Stimulated activated CD4-positive, alpha-beta T cell treated with anti-CD3 and anti-CD28 coated beads, TNF-alpha, amount 100 ng/mL, for 24 hours (primary cell): ENCODE measurements at places on chromosomes 11 and 22.
A peak's percentile ranks its signal among the peaks of the same experiment; 100 is the strongest.

DNA sequence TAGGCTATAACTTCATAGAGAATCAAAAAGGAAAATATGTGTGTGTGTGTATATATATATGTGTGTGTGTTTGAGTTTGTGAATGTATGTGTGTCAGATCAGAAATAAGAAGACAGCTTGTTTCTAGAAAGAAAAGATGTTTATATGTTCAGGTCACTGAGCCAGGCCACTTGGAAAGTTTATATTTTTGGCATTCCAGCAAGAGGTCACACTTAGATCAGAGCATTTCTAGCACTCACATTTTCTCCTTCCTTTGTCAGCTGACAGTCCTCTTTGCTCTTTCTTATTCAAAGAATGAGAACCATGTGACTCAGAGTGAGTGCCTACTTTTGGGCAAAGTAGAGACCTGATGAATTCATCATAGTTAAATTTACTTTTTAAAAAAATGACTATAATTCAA, 22.9 kb downstream of the RAB38 start:
- DNase-seq, result no peak

DNA sequence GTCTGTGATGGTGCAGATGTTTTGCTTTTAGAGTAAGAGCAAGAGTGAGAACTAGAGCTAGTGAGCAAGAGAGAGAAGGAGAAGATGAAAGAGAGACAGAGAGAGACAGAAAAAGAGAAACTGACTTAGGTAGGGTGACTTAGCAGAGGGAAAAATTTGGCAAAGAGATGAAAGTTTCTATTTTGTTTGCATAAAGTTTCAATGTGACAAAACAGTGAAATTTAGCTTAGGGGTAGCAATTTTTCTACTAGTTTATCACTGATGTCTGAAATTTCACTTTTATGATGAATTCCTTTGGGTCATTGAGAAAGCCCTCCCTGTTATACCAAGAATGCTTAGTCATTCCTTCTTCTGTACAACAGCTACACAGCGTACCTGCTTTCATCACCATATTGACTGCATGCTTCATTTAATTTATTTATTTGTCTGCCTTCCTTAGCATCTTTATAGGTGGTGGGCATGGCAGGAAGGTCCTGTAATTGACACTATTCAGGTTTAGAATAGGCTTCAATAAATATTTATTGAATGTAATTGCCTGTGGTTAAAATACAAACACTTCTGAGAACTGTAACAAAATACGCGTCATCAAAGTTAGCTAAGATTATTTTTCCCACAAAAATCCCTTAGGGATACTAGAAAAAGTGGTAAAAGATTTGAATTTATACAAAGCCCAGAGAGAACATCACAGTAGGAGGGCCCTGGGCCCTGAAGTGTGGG, 19.9 kb upstream of the CTSC start:
- no peak for DNase-seq

DNA sequence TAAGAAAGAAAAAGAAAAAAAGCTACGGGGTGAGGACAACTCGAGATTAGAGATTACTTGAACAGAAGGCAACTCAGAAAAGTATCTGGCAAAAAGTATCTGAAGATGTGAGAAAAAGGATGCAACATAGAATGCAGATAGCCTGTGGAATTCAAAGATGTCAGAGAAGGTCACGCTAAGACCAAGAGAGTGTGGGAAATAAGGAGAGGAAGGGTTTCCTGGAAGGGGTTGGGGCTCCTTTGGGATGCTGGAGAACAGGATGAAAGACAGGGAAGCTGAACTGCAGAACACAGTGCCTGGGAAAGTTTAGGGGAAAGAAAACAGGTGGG, 1.2 kb downstream of the GUCY1A2 start:
- DNase-seq, result no peak

- no peak for DNase-seq
Measured at GRCh38 chr11:118859973-118860372, 23.7 kb upstream of the CXCR5 start.

DNA sequence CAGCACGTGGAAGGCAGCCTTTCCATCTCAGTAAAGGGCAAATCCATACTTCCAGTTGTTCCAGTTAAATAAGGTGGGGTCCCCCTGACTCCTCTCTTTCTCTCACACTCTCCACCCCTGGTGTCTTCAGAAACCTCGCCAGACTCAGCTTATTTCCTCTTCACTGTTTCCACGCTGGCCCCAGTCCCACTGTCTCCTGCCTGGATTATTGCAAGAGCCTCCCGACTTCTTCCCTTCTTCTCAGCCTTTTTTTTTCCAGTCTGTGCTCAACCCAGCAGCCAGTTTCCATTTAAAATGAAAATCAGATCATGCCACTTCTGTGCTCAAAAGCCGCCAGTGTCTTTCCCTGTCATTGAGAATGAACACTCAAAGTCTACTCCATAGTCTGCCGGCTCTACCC, 131.4 kb downstream of the PKNOX2 start:
- no peak for DNase-seq

DNA sequence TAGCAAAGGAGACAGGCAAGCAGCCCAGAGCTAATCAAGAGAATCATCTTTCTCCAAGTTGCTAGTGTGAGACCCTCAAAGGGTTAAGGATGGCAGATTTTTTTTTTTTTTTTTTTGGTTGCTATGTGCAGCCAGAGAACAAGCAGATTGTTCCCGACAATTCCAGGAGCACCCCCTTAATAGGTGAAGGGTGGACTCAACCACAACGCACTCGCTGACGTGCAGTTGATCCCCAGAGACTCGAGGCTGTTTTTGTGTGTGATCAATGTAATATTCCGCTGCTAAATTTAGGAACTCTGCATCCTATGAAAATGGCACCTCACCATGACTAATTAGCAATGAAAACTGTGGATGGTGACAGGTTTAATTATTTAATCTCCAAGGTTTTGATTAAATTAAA, 789.0 kb downstream of the KCNA4 start:
- DNase-seq, result no peak

- no peak for DNase-seq
Measured at GRCh38 chr22:27576413-27576812, 225.1 kb downstream of the MN1 start.

DNA sequence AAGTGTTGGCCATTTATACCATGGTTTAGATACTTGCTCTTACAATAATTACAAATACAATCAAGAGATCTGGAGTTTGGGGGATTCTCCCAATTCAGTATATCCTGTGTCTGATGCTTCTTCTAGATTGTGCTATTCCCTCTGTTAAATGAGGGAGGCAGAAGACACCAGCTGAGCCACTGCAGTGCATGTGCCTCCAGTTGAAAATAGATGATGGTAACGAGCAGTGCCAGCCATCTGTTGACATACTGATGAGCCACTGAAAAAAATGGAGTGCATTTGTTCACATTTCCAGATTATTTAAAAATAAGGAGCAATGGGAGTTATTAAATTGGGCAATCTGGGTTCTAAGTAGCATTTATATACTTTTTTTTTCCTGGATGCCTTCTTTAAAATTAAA, 1428.0 kb upstream of the TENM4 start:
- DNase-seq, result no peak

GRCh38 chr11:44575288-44575672, 9.8 kb downstream of the CD82 start:
- DNase-seq, result peak; percentile 43

DNA sequence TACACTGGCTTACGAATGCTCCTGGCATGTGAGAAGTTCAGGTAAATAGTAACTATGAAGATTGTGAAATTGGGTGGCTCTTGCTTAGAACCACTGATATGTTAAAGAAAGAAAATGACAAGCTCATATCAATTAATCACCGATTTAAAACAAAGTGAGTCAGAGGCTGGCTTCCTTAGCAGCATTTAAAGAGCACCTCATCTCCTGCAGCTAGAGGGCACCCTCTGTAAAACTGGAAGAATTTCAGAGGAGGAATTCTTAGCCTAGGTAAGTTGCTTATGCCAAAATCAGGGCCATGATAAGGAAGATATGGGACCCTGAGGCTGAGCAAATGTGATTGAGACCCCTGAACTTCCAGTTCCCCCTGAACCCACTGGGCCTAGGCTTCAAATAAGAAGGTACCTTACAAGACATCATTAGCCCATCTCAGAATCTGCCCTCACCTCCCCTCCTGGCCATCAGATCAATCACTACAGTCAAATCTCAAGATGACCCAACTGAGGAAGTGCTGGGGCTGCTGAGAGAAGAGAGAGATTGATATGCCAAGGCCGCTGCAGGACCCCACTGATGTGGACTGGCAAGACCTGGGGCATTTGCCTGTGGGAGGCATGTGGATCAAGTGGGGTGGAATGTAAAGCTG, 8.6 kb upstream of the CD3E start:
- no peak for DNase-seq
